Activated CD4-positive, alpha-beta T cell treated with anti-CD3 and anti-CD28 coated beads, Interleukin-2, amount 10 ng/mL, durations not matched to agents 7 days and 5 days (primary cell): ENCODE measurements at places on chromosomes 13 and 19.

GRCh38 chr13:72953391-72953965 lies 105.3 kb upstream of the KLF5 start:
- no peak for DNase-seq

- peak; percentile 86 for DNase-seq
Measured at GRCh38 chr19:43519436-43520088, 7.4 kb downstream of the ETHE1 start.

DNA sequence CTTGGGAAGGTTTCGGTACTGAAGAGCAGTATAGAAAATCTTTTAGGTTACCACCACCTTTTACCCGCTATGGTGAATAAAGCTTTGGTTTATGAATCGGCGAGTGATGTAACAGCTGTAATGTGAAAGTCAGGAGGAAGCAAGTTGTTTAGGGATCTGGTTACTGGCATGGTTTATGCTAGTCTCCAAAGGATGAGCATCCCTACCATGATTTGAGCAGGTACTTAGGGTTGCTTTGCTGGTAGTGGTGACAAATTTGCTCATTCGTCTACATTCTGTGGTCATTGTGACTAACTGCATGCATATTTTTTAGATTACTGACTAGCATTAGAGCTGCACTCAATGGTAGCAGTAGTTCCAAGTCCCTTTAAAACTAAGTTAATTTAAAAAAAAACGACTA lies 104.1 kb downstream of the FRY start:
- DNase-seq, result no peak

- peak; percentile 100 for DNase-seq
Measured at GRCh38 chr19:38850436-38850975, 720 bp upstream of the HNRNPL start.

DNA sequence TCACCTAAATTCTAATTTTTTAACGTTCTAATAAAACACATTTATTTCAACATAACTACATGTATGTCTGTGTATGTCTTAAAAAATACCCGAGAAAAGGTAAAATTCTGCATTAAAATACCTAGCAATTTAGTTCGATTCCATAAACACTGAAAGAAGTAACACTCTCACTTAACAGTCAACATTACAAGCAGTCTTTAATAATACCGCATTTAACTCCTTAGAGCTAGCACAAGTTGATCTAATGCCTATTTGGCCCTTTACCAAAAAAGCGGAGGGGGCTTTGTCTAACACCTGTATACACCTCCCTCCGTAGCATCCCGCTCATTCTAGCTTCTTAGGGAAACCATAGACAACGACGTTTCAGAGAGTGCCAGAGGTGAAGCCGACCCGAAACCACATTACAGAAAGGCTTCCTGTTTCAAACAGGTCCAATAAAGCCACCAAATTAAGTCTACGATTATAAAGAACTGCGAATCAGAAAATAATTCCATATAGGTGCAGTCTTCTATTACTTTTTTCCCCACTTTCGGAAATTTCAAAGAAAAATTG lies 1.2 kb downstream of the SPART start:
- DNase-seq, result peak; percentile 41

DNA sequence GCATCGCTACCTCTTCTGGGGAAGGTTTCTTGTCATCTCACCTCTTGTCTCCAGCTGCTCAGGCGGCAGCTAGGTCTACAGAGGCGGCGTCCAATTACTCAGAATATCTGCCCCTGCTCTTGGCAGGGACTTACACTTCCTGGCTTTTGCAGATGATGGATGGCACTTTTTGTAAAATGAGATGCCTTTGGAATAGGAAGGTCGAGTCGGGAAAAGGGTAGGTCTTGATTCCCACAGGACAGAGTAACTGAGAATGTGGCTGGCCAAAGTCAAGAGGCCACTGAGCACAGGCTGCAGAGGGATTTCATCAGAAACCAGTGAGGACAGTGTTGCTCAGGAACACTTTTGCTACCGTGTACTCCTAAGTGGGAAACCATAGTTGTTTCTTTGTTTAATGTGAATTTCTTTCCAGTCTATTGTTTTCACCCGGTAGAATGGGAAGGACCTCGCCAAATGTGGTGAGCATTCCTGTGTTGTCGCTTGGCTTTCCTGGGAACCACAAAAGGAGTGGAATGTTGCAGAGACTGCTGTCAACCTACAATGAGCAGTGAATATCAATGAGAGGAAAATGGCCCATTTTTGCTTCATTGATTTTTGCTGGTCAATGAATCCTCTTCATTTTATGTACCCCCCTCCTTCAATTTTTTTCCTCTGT lies 383.7 kb downstream of the HS6ST3 start:
- no peak for DNase-seq

DNA sequence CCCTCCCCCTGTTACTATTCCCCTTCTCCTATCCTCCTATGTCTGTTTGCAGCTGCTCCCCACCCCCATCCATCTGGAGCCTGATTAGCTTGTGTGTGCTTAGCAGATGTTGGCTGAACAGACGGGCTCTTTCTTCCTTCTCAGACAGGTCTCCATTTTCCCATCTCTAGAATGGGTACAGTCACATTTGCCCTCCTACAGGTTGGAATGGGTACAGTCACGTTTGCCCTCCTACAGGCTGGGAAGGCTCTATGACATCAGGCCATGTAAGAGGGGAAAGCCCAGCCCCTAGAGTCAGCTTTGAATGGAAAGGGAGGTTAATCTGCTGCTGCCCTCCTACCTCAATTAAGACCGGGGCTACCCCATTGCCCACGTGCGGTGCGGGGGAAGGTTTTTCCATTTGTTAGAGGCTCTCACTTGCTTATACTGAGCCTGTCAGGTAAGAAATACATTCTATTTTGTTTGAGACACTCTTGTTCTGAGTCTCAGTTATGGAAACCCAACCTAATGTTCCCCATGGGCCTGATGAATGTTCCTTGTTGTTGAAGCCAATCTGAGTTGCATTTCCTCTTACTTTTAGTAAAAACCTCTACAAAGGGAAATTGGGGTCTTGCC lies 2.2 kb upstream of the CLEC17A start:
- DNase-seq, result no peak

DNA sequence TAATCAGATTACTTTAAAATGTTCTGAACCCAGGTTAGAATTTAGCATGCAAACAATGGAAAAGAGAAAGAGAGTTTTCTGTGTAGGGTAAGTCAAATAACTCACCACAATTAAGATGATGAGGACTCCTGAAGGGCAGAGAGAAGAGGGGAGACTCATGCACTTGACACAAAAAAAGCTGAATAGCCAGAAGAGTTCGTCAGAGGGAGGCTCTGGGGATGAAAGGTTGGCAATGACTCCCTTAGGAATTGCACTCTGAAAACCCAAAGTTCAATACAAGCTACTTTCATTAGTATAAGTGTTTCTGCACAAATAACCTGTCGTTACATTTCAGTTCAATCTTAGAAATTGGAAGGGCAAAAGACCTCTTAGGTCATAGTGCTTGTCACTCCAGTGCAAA lies 434.4 kb upstream of the PCDH9 start:
- no peak for DNase-seq

- DNase-seq, result no peak
Measured at GRCh38 chr13:20499986-20500385, 25.7 kb downstream of the CRYL1 start.

GRCh38 chr19:16896146-16897028 lies 7.6 kb downstream of the F2RL3 start:
- DNase-seq, result no peak

DNA sequence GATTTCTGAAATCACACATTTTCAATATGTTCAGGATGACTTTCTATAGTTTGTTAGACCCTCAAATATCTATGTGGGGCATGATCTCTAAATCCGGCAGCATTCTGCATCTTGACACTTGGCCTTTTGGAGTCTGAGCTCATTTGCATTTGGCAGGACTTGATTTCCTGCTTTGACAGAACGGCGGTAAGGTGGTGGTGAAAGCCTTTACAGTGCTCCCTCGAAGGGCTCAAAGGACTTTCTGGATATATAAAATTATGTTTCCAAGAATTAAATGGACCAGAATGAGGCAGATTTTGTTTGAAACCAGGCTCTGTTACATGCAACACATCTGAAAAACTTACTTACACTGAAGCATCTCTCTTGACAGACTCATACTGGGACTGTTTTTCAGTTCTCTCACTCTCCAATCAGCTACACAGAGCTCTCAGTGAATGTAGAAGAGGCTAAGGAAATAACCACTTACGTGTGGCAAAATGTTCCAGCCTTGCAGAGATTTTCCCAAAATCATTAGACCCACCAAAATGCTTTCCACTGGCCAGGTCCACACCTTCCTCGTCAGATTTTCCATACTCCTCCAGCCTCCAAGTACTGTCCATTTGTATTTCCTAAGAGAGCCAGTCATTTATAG lies 207.2 kb downstream of the SPRY2 start:
- no peak for DNase-seq

DNA sequence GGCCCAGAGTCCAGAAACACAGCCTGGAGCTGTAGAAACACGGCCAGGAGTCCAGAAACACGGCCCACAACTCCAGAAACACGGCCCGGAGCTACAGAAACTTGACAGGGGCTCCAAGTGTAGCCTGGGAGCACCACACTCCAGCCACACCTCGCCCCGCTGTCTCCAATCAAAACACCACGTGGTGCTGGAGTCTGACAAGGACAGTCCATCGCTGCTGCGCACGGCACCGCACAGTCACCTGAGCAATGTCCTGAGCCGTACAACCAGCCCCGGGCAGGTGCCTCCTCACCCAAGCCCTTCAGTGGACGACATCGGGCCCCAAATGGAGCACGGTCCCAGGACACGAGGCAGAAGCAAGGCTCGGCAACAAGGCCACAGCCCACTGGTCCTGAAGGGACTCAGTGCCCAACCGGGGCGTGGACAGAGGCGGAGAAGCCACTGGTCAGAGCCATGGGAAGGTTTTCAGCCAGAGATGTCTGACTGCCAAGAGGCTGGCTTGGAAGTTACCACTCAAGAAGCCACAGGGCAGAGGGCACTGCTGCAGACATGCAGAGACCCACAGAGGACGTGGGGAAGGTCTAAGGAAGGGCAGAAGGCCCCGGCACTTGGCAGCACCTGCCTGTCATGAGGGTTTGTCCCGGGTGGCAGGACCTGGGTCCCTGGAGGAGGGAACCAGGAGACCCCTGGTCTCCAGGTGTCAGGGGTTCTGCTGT lies 19.7 kb upstream of the PLPP2 start:
- no peak for DNase-seq

- DNase-seq, result no peak
Measured at GRCh38 chr13:33583398-33583797, 234.6 kb upstream of the RFC3 start.

- DNase-seq, result no peak
Measured at GRCh38 chr19:28670836-28671235, 542.1 kb downstream of the UQCRFS1 start.

DNA sequence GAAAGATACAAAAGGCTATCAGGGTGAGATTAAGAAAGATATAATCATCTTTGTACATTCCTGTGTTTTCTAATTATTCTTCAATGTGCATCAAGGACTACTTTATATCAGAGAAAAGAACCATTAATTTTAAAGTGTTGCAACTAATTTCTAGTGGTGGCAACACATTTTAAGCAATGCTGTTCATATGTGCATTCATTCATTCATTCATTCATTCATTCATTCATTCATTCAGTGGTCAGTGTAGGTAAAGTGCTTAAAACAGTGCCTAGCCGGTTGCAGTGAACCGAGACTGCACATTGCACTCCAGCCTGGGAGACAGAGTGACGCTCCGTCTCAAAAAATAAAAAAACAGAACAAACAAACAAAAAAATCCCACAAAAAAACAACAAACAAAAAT lies 155.7 kb upstream of the ZNF536 start:
- DNase-seq, result no peak

DNA sequence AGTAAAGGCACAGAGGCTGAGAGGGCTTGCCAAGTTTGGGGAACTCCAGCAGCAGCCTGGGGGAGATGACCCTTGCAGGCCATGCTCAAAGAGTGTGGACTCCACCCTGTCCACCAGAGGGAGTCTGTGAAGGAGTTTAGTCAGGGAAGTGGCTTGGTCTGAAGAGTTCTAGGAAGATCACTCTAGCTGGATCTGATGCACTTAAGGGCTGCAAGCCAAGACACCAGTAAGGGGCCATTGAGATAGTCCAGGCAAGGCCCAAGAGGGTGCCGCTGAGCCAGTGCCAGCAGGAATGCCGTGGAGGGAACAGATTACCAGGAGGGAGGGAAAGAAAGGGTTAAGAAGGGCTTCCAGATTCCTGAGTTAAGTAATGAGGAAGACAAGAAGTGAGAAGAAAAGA lies 68.7 kb downstream of the ZAR1L start:
- DNase-seq, result peak; percentile 53

DNA sequence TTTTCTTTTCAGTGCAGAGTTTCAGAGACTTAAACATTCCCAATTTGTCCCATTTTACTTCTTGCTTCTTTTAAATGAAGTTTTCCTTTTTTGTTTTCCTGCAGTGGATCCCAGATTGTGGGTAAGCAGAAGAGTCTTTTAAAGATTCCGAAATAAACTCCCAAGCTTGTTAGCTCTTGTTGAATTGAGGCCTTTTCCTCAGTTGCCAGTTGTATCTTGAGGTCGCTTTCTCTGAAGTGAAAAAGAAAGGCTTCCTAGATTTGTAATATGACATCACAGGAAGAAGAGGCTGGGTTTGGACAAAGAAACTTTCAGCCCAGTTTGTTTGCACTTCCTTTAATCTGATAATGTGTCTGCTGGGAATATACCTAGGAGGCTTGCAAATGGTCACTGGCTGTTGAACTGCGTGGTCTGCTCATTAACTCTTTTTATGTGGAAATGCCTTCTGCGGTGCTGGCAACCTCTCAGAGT lies at the start of gene LPAR6:
LPAR6 (minus strand) TSS at position 233 of the 471 bp plus-strand sequence. CDS start 690 bp downstream, outside the sequence.
- DNase-seq, result no peak

DNA sequence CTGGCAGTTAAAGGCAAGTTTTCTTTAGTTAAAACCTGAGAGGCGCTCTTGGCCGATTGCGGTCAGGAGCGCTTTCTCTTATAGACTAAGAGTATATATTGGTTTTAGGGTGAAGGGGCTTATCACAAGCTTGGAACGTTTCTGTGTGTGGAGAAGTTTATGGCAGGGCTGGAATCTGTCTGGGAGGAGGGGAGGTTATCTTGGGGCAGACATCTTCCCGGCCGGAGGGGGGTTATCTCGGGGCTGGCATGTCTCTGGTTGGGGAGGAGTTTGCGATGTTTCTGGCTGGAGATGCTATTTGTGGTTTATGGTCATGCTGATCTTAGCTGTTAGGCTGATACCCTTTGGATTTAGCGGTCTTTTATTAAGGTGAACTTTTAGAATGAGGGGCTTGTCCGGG lies 18.3 kb downstream of the KDM4B start:
- DNase-seq, result no peak

- no peak for DNase-seq
Measured at GRCh38 chr13:36261976-36262375, 35.6 kb downstream of the CCDC169 start.

GRCh38 chr13:51747438-51748434 lies 56.2 kb downstream of the DHRS12 start:
- DNase-seq, result no peak

GRCh38 chr13:19632915-19633478 lies 462 bp upstream of the MPHOSPH8 start:
- DNase-seq, result no peak

DNA sequence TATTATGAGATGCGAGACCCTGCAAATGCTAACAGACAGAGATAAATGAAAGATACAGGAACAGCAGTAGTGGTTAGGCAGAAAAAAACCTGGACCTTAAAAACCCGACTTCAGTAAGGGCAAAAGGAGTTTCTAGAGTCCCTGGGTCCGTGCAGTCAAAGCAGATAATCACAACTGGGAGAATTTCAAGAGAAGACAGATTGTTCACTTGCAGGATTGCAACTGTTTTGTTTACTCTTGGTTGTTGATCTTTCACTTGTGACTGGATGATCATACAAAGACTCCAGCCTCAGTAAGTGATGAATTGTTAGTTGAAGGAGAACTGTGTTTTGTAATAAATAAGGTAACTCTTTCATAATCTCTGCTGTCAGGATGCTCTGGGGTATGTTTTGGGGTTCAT lies 135.1 kb downstream of the GPC6 start:
- DNase-seq, result no peak
